ENCODE measurements at places on chromosomes 6 and 20.
A peak's percentile ranks its signal among the peaks of the same experiment; 100 is the strongest.

DNA sequence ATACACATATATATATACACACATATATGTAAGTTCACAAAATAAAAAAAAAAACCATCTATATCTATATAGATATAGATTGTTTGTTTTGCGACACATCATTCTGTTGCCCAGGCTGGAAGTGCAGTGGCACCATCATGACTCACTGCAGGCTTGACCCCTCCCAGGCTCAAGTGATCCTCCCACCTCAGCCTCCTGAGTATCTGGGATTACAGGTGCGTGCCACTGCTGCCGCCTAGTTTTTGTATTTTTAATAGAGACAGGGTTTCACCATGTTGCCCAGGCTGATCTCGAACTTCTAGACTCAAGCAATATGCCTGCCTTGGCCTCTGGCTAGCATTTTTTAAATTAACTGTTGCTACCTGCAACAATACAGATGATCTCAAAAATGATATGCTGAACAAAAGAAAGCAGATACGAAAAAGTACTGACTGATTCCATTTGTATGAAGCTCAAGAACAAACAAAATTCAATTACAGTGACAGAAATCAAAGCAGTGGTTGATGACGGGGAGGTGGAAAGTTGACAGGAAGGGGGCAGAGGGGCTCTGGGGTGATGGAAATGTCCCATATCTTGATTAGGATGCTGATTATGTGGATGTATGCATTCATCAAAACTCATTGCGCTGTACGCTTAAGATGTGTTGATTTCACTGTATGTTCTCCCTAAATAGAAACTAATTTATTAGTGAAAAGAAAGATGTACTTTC, 49.6 kb downstream of the ATXN1 start:
- no peak for DNase-seq

DNA sequence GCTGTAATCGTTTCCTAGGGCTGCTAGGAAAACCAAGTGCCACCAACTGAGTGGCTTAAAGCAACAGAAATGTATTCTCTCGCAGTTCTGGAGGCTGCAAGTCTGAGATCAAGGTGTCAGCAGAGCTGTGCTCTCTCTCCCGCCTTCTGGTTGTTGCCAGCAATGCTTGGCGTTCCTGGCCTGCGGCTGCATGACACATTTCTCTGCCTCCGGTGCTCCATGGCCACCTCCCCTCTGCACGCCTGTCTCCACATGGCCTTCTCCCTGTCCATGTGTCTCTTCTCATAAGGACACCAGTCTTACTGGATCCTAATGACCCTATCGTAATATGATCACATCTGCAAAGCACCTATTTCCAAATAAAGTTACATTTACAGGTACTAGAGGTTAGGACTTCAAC, 91.7 kb upstream of the AKAP12 start:
- DNase-seq, result no peak

DNA sequence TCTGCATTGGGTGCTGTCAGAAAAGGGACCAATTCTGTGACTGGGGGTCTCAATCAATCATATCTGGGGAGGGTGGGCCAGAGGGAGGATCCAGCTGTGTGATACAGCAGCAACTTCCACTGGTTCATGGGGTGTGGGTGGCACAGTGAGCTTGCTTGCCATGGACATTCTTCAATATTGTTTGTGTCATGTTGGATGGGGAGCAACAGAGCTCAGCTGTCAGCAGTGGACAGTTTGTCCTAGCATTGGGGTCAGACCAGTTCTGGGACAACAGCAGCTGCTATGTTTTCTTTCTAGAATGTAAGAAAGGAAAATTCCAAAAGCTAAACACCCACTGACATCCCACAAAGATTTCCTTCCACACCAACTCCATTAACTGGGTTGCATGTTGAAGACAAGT, 221.9 kb upstream of the CDH4 start:
- DNase-seq, result no peak

DNA sequence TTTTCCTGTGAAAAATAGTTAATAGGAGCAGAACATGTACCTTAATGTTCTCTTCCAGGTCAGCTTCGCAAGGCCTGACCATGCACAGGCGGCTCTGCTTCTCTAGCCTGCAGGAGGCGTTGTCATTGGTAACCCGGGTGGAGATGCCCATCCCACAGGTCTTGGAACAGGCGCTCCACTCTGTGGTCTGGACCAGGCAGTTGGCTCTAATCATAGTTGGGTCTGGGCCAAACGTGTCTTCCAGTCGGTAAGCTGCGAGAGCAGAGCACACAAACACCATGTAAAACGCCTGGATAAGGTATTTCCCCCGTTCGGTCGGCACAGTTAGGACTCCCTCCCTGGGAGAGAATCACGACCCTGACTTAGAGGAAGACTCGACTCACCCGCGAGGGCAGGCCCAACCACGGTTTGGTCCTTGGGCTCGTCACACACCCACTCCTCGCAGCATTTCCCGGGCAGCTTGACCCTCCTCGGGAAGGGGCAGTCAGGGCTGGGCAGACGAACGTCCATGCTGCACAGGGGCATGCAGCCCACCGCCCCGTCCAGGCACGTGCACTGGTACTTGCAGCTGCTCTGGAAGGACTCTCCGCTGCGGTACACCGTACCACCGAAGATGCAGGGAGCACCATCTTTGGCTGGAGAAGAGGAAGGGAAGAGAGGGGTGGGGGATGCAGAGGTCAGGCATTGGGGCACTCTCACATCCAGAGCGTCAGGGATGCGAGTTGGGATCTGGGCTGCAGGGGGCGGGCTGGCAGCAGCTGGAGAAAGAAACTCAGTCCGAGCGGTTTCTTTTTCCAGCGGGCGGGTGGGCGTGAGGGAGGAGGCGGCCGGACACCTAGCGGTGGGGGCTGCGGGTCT, 1.0 kb downstream of the CCN2 start:
- peak; percentile 57 for DNase-seq

- DNase-seq, result peak; percentile 60
Observed at GRCh38 chr6:146028252-146028795, 538 bp upstream of the GRM1 start.

DNA sequence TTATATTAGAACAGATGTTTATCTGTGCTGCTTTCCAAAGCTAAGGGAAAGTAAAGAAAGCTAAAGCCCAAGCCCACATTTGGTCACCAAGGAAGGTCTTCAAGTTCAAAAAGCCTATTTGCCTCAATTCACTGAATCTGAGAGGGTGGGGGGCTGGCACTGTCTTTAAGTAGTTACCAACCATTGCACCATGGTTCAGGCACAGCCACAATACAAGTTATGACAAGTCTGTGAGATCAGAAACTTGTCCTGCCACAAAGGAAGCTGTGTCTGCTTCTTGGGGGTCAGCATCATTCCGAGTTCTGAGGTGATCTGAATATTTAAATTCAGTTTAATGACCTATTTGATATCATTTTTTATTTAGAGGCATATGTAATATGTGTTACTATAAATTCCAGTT, 78.3 kb upstream of the OPRM1 start:
- DNase-seq, result no peak

GRCh38 chr20:34875642-34876405, 588 bp upstream of the ACSS2 start:
- peak; percentile 92 for DNase-seq

GRCh38 chr6:11654876-11655275, 117.3 kb downstream of the TMEM170B start:
- DNase-seq, result peak; percentile 21

DNA sequence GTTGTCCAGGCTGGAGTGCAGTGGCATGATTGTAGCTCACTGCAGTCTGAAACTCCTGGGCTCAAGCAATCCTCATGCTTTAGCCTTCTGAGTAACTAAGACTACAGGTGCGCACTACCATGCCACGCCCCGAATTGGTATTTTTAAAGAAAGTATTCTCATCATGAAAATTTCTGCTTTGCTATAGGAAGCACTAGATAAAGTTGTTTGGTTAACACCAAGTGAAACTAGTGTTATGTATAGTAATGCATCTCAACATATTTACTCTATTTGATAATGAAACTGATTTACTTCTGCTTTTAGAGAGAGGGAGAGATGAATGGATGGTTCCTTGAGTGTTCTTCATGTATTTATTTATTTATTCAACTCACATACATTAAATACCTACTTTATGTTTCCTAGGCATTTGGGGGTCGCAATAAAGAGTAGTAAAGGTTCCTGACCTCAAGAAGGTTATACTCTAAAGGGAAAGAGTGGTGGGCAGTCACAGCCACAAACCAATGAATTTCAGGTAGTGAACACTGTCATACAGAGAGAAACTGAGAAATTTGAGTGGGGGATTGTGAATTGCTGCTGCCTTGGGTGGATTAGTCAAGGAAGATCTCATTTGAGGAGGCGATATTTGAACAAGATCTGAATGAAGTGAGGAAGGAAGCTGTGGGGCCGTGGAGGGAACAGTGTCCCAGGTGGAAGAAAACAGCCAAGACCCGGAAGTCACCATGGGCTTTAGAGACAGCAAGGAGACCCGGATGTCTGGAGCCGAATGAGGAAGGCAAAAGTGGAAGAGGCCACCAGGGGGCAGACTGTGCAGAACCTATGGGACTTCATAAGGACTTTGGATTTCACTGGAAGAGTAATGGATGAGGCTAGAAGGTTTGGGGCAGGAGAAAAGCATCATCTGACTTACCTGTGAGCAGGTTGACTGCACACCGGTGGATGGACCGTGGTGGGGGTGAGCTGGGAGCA, 185.6 kb downstream of the TSHZ2 start:
- peak; percentile 24 for DNase-seq

- no peak for DNase-seq
Observed at GRCh38 chr20:12893019-12893418, 115.8 kb upstream of the SPTLC3 start.

- no peak for DNase-seq
Observed at GRCh38 chr6:109372130-109372529, 10.1 kb downstream of the CD164 start.

DNA sequence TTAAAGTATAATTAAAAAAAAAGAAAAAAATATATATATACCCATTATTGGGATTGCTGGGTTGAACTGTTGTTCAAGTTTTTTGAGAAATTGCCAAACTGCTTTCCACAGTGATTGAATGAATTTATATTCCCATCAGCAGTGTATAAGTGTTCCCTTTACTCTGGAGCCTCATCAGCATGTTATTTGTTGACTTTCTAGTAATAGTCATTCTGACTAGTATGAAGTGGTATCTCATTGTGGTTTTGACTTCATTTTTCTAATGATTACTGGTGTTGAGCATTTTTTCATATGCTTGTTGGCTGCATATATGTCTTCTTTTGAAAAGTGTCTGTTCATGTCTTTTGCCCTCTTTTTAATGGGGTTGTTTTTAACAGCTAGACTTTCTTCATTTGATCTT, 1260.8 kb upstream of the GJE1 start:
- DNase-seq, result peak; percentile 4

GRCh38 chr20:62741191-62741691, 32.6 kb downstream of the NTSR1 start:
- DNase-seq, result no peak

DNA sequence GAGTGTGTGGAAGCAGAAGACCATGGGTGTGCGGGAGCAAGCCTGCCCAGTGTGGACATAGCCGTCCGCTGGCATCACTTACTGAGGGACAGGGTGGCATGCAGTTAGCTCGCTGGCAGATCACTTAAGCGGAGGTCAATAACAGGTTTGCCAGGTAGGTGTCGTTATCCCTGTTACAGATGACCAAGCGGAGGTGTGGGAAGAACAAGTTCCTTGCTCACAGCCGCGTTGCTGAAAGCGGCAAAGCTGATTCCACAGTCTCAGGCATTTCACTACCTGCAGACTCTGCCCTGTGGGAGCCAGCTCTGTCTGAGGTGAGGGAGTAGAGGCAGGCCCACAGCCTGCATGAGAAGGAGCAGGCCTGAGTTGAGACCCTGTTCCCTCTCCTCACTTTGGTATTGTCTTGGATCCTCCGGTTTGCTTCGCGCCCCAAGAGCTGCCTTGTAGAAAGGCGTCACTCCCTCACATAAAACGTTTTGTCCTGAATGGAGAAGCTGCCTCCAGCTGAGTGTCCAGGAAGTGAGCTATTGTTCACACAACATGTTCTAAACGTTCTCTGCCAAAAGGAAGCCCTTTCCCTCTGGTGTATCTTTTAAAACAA, 96.9 kb downstream of the TCP11 start:
- no peak for DNase-seq

DNA sequence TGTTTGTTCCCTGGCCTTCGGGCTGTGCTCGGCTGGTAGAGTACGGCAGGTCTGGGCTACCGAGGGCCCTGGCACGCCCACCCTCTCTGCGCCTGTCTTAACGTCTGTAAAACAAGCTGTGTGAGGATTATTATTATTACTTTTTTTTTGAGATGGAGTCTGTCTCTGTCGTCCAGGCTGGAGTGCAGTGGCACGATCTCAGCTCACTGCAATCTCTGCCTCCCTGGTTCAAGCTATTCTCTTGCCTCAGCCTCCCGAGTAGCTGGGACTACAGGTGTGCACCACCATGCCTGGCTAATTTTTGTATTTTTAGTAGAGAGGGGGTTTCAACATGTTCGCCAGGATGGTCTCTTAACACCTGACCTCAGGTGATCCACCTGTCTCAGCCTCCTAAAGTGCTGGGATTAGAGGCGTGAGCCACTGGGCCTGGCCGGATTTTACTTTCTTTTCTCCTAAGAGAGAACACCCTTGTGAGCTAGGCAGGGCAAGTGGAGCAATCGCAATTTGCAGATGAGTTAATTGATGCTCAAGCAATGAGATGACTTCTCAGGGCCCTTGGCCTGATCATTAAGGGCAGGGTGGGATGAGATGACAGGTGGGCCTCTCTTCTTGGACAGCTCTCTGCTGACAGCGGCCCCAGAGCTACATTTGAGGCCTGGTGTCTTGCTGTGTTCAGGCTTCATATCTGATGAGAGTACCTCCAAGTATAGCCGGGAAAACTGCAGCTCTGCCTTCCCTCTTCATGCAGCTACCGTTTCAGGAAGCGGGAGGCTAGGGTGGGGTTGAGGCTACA, 859 bp upstream of the SMIM29 start:
- no peak for DNase-seq

DNA sequence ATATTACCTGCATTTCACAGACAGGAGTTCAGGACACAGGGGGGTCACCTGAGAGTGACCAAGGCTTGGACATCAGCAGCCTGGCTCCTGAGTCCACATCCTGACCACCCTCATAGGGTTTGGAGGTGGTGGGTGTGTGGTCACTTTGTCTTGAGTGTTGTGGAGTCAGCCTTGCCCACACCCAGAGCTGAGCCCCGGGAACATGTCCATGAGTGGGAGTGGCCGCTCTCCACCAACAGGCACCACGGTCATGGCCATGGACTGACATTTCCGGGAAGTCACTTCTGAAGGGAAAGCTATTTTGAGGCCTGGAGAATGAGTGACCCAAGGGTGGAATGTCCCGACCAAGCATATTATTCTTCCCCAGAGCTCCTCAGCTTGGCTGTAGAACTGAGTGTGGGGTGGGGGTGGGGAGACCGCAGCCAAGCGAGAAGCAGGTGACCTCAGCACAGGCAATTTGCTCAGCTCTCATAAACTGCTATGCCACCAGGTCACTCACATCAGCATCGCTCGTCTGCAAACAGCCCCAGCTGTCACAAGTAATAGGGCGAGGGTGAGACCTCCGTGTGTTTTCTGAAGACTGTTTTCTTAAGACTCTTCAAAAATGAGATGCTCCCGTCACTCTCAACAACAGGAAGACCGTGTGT, 348.6 kb upstream of the CDH4 start:
- no peak for DNase-seq

- no peak for DNase-seq
Observed at GRCh38 chr6:158081657-158081935, 86.5 kb downstream of the SERAC1 start.

GRCh38 chr6:36114798-36115408, 15.4 kb upstream of the MAPK13 start:
- no peak for DNase-seq

All from hepatic stellate cell (primary cell).